Aorta (tissue), 5 donors: ENCODE measurements at places on chromosomes 7 and 10. TPM values are rescaled to one million over a fixed set of nuclear protein-coding genes. Genes with fewer than 3 reads are reported as not detected.

GRCh38 chr10:91242940-91243339 is 22.5 kb downstream of the PCGF5 start:
- DNase-seq = no peak

The CUTC gene
- 22.4 TPM for total RNA-seq

GRCh38 chr10:105745596-105746148 is 1104.6 kb downstream of the SORCS3 start:
- no peak for DNase-seq

The LFNG gene
- 14.0 TPM for total RNA-seq

The CRTAC1 gene
- total RNA-seq = 7.9 TPM

- no peak for DNase-seq
Observed at GRCh38 chr7:82106201-82106600, 336.4 kb upstream of the HGF start.

- no peak for DNase-seq
Observed at GRCh38 chr7:157410831-157411556, 74.2 kb downstream of the DNAJB6 start.

The ARHGAP19 gene
- total RNA-seq = 9.4 TPM
